HepG2 (cell line): ENCODE measurements at places on chromosomes 1 and 21.

- DNase-seq: no peak
Observed at GRCh38 chr1:59752556-59753414, 62.0 kb upstream of the HOOK1 start.

GRCh38 chr1:151693057-151693651 lies 23.4 kb downstream of the CELF3 start:
- peak; percentile 36 for DNase-seq

GRCh38 chr1:40133839-40134238 lies 27.3 kb upstream of the RLF start:
- no peak for DNase-seq

DNA sequence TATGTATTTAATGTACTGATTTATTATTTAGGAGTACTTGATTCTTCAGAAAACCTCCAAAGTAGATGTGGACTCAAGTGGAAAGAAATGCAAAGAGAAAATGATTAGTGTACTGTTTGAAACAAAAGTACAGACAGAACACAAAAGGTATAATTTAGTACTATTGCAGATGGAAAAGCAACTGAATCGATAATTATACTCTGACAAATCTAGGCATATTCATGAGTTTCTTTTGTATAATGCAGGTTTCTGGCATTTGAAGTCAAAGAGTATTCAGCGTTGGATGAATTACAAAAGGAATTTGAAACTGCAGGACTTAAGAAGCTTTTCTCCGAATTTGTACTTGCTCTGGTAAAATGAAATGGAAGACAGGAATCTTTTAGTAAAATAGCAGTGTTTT lies 12.5 kb downstream of the RWDD3 start:
- DNase-seq: no peak

DNA sequence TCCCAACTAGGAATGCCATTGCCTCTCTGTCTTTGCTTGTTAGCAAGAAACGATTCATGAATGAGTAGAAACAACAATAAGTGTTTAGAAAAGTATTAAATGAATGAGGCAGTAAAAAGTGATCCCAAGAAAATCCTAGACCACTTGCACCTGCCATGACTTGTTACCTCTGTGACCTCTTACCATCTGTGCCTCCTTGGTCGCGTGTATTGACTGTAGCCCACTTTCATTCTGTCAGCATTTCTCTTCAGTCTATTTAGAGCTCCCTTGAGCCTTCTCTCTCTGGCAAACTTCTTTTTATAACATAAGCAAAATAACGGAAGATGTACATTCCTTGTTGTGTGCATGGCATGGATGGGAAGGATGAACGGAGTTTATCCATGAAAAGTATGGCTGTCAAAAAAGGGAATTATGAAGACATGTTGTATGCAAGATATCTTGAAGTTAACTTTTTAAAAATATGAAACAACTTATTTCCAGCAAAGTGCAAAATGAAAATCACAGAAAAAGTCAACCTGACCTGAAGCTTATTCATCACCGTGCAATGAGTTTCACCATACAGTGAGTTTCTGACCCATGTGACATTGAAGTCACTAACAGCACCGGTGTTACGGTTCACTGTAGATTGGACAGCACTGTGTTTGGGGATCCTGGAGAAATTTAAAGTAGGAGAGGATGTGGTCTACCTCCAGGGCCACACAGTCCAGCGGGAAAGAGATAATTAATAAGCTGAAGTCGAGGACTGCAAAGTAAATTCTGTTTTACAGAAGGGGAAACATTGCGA lies 47.7 kb downstream of the KCNK1 start:
- DNase-seq: no peak

DNA sequence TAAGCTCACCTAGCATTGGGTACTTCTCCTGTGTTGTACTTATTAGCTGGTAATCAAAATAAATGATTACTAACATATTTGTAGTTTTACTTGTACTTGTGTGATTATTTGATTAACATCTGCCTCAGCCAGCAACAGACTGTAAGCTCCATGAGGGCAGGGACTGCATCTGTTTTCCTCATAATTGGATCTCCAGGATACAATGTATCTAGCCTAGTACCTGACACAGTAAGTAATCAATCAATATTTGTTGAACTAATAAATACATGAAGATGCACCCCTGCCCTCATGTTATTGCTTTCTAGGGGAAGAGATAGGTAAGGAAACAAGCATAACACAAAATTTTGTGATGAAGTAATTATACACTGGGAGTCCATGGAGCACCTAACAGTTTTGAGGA lies 101.5 kb downstream of the TENT5C start:
- no peak for DNase-seq
